ENCODE measurements at places on chromosomes 13 and 19.

- DNase-seq: no peak
Measured at GRCh38 chr19:14103310-14103709, 12.8 kb upstream of the SAMD1 start.

GRCh38 chr13:42547612-42548011 is 26.3 kb upstream of the TNFSF11 start:
- DNase-seq: no peak

DNA sequence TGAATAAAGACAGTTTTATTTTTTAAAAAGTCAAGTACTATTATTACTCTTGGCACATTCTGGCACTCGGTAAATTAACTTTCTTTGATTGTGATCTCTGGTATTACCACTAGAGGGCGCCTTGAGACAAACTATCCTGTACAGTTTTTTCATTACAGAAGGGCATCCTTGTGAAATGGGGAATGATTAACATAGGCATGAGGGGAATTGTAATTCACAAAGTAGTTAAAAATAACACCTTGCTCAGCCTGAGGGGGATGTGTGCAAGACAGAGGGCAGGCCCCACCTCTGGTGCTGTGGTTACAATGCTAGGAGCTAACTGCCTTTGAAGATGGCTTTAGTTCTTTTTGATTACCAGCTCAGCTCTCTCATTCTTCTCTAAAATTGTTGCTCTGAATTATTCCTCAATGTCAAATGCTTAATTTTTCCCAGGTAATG is 24.2 kb upstream of the C1QTNF9B start:
- peak; percentile 6 for DNase-seq

DNA sequence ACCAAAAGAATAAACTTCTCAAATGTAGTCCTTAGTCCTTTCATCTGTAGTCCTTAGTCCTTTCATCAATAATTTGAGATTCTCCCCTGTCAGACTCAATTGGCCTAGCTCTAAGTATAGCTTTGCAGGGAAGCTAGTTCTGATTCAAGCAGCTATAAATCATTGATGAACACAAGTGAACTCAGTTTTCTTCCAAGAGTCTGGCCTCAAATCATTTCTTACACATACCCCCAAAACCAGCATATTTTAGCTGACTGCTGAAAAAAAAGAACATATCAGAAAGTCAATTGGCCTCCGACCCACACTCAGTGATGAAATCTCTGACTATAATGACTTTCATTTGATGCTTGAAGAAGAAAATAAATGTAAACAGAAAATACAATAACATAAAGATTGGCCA is 64.9 kb downstream of the TNFSF11 start:
- no peak for DNase-seq

DNA sequence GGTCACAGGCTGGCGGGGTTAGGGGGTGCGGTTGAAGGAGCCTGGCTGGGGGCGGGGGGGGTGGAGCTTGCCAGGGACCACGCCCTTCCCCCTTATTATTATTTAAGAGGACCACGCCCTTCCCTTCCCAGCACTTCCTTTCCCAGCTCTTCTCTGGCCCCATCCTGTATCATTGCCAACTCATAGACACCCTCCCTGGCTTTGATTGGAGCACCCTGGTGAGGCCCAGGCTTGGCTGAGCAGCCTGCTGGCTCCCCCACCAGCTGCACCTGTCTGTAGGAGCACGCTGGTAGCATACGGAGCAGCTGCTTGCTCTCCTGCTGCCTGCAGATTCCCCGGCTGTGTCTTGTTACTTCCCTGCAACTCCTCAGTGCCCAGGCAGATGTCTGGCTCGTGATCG is 62.5 kb upstream of the PDX1 start:
- no peak for DNase-seq

- DNase-seq: no peak
Measured at GRCh38 chr13:60210510-60211330, 47.0 kb upstream of the DIAPH3 start.

DNA sequence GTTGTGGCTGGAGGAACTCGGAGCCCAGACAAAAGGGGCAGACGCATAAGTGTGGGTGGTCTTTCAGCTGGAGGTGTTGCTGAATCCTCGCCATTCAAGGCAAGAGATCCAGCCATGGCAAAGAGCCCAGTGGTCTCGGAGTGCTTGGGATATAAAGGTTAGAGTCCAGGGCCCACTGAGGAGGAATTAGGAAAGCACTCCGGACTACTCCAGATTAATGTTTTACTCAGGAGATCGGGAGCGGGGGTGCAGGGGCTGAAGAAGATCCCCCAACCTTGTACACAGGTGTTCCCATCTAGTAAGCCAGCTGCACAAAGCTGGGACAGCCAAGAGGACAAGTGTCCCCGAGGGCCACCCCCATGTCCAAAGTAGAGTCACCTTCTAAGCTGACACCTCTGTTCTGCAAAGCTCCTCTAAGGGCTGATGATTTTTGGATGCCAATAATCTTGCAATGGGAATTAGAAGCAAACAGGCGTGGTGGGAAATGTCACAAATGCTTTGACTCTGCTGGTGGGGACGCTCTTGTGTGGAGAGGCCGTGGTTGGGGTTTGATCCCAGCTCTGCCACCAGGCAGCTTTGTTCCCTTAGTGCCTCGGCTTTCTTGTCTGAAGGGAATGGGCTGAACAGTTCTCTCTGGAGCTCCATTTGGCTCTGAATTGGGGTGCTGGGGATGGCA is 194.3 kb upstream of the SOX1 start:
- no peak for DNase-seq

DNA sequence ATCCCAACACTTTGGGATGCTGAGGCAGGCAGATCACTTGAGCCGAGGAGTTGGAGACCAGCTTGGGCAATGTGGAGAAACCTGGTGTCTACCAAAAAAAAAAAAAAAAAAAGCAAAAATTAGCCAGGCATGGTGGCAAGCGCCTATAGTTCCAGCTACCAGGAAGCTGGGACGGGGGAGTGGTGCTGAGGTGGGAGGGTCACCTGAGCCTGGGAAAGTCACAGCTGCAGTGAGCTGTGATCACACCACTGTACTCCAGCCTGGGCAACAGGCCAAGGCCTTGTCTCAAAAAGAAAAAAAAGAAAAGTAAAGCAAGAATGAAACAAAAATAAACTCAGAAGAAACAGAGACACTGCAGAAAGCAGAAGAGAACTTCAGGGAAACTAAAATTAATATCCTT is 31.6 kb downstream of the MTRF1 start:
- no peak for DNase-seq

GRCh38 chr13:82675024-82675423 is 1207.2 kb downstream of the SLITRK1 start:
- DNase-seq: no peak

DNA sequence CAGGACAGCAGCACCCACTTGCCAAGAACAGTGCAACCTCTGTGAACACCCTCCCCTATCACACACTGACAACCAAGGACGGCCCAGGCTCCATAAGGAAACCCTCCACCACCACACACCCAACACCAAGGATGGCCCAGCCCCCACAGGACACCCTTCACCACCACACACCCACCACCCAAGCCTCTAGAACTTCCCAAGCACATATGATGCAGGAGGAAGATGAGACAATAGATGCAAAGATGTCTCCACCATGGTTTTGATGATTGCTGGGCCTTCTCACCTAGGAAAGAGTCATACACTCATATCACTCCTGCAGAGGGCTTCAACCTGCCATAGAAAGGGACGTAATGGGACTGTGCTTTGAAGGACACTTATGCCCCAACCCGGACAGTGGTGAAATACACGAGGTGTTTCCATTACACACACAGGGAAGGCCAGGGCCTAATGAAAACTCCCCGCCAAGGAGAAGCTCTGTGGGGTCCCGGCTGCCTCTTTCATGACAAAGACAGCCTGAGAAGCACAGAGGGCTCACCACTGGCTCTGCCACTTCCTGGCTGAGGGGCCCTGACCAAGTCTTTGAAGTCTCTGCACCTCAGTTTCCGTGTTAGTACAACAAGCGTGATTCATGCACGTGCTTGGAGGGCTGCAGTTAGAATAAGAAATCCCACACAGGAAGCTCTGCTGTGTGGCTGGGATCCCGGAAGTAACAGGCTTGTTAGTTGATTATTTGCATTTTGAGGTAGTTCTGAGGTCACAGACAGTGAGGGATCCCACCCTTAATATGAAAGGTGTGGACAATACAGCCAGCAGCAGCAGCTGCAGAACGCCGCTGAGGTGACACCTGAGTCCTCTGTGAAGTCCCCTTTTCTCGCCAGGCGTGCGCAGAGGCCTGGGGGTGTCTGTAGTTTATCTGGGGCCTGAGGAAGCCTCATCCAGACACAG is 61.9 kb upstream of the ATP12A start:
- no peak for DNase-seq

- no peak for DNase-seq
Measured at GRCh38 chr13:34208336-34208735, 390.4 kb downstream of the RFC3 start.

DNA sequence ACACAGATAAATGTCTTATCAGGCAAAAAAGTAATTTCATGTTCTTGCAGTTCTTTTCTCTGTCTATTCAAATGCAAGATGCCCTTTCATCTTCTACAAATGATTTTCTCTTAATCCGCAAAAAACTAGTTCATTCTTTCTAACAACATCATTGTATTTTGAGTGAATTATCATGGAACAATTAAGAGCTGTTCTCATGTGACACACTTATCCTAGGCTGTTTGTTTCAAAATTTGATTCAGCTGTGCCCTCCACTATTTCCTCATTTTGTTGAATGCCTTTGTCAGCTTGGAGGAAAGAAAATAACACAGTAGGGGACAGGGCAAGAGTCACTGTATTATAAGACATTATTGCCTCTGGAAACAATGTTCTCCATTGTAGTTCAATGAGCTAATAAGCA is 396.9 kb downstream of the KCTD12 start:
- DNase-seq: no peak

- no peak for DNase-seq
Measured at GRCh38 chr19:48617146-48617937, 1.6 kb downstream of the RPL18 start.

DNA sequence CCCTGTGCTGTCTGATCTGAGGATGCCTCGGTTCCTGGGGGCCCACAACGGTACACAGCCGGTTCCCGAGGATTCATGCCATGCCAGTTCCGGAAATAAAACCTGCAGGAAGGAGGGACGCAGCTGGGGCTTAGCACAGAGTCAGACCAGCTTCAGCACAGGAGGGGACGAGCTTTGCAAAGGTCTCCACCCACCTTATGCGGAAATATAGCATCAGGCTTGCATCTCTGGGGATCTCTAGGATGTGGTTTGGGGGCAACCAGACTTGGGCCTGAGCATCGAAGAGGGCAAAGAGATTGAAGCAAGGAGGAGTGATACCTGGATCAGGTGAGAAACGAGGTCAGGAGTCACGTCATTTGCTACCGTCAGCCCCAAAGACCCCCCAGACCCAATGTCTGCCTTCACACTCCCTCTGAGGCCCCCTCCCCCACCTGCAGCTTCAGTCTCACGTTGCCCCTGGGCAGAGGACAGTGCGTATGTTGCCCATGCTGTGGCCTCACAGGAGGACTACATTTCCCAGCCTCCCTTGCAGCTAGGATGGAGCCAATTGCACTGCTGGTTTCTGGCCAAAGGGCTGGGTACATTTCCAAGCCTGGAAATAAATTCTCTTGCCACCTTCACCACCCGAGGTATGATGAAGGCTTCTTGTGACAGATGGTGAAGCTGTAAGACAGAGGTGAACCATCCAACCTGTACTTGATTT is 12.1 kb downstream of the TYK2 start:
- DNase-seq: no peak

DNA sequence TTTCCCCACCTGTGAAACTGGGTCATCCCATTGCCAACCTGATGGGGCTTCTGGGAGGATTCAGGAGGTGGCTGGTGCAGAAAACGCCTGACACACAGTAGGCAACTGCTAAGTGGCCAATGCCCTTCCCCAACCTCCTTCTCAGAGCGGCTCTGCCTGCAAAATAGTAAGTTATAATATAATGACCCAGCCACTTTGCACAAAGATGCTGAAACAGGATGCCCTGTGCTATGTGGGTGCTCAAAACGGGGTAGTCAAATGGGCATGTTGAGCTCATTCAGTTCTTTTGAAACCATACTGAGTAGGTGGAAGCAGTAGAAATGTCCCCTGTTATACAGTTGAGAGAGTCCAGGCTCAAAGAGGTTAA is 507 bp downstream of the MARCHF2 start:
- no peak for DNase-seq

DNA sequence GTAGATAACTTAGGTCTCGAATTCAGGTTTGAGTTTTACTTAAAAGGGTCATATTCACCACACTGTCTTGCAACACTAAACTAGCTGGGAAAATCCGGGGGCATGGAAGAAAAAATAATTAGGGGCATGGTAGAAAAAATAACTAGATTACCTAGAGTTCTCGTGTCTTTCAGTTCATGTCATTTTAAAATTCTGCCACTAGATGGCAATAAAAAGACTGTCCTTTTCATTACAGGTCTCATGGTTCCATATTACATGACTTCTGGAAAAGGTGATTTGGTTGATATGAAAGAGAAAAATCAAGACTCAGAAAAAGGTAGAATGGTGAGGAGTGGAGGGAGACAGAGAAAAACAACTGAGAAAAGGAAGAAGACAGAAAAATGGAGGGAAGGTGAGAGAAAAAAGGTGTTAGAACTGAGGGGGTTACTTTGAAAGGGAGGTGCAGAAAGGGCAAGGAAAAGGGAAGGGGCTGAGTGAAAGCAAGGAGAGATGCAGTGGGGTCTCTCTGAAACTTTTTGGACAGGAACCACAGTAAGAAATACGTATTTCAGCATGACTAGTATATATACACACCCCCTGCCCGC is 299.0 kb downstream of the KLF12 start:
- peak; percentile 49 for DNase-seq

GRCh38 chr19:12880551-12881171 is 588 bp downstream of the DNASE2 start:
- DNase-seq: no peak

GRCh38 chr13:30889196-30889690 is 16.8 kb upstream of the MEDAG start:
- DNase-seq: no peak

- DNase-seq: no peak
Measured at GRCh38 chr19:7088999-7089398, 19.5 kb downstream of the ZNF557 start.

- no peak for DNase-seq
Measured at GRCh38 chr13:32447894-32448623, 20.1 kb upstream of the N4BP2L1 start.
